ENCODE measurements at places on chromosomes 4 and X.

GRCh38 chr4:28776004-28776403 lies 1915.4 kb downstream of the STIM2 start:
- DNase-seq = no peak

GRCh38 chr4:81648576-81649275 lies 177.0 kb upstream of the RASGEF1B start:
- DNase-seq = no peak

DNA sequence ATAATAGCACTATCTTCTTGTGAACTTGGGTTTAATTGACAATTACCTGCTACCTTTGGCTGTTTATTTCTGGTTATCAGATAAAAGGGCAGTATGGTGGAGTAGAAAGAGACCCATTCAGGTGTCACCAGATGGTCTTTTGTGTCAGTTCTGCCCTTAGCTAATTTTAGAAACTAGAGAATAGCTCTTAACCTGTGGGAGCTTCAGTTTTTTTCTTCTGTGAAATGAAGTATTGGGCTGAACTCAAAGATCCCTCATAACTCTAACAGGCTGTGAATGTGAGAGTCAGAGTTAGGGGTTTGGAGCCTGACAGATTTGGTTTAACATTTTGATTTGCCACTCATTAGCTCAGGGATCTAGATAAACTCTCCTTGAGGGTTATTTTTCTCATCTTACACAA lies 335.2 kb downstream of the PPP1R2C start:
- DNase-seq = no peak

DNA sequence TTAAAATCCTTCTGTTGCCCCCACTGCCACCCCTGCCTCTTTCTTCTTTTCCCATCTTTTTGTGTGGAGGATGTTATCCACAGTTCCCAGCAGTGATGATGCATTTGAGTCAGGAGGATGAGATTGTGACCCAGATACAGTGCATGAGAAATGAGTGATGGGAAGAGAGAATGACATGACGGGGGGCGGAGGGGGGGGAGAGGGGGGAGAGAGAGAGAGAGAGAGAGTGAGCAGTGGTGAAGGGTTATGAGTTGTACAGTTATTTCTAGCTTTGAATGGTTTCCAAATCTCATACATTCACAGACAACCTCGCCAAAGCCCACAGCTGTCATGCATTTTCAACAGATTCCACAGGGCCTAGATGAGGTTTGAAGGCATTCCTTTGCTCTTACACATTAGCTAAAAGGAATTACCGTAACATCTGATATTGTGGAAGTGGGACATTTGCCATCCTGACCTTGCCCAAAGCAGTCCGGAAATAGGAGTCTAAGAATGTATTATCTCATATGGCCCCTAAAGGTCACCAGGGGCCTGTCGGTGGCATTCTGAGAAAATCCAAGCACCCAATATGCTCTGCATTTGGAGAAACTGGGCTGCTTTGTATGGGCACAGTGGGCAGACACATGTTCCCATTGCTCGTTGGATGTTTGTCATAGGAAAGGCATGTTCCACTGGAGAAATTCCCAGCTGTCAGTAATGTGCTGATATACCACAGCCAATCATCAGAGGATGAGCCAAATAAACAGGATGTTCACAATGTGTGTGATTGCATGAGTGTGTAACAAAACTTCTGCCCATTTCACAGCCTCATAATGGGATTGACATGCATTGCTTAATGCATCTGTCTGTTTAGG lies 435.8 kb downstream of the SPRY1 start:
- no peak for DNase-seq

DNA sequence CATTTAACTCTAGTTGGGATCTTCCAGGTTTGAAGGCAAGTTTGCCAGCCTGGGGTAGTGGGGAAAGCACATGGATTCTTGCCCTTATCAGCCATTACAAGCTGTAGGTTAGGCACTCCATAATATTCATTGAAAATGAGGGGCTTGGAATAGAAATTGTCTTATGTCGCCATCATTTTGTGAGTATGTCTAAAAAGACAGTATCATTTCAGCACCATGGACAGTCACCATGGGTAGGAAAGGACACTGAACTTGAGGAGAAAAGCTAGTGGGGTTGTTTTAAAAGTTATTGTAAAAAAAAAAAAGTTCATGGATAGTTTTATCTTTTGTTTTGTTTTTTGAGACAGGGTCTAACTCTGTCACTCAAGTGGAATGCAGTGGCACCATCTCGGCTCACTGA lies 356.1 kb downstream of the HNRNPD start:
- DNase-seq = no peak

DNA sequence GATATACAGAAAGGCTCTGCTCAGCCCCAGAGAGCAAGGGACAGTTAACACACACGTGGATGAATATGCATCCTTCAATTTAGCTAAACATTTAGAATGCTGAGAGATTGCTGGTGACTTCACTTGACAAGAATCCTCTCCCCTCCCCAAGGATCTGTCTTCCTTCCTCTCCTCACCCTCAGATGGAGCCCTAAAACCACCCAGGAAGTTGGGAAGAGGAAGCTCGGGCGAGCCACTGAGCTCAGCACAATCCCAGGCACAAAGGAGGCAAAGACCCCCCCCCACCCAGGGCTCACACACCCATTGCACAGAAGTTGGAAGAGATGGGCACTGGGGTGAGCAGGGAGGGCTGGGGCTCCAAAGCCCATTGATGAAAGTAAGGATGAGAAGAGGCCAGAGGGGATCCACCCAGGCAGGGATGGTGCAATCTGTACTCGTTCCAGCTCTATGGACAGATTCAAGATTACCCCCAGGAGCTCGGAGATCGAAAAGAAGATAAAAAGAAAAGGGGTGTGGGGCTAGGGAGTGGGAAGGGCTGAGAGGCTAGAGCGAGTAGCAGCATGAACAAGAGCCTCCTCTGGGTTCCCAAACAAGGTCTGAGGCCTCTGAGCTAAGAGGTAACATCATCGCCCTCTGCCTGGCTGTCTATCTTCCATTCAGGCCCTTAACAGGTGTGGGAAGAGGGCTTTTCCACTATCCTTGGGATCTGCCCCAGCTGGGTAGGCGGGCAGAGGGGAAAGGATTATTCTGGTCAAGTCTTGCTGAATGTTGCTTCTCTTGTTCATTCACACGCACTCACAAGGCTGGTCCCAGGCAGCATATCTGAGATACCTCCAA lies 1.2 kb downstream of the TFE3 start:
- DNase-seq = no peak

DNA sequence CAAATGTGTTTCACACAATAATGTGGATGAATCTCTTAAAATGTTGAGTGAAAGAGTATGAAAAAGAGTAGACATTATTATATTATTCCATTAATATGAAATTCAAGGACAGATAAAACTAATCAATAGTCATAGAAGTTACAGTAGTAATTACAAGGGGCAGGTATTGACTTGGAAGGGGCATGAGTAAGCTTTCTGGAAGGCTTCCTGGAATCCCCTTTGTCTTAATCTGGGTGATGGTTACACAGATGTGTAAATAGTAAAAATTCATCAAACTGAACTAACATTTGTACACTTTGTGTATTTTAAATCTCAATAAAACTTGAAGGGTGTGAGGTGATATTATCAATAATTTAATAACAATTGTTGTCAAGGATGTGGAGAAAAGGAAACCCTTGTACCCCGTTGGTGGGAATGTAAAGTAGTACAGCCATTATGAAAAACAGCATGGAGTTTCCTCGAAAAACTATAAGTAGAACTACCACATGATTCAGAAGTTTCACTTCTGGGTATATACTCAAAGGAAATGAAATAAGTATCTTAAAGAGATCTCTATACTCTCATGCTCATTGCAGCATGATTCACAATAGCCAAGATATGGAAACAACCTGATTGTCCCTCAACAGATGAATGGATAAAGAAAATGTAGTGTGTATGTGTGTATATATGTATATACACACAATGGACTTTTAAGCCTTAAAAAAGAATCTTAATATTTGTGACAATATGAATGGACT lies 96.9 kb upstream of the MID1IP1 start:
- no peak for DNase-seq

- no peak for DNase-seq
Observed at GRCh38 chrX:29926659-29927058, 288.7 kb upstream of the MAGEB2 start.

DNA sequence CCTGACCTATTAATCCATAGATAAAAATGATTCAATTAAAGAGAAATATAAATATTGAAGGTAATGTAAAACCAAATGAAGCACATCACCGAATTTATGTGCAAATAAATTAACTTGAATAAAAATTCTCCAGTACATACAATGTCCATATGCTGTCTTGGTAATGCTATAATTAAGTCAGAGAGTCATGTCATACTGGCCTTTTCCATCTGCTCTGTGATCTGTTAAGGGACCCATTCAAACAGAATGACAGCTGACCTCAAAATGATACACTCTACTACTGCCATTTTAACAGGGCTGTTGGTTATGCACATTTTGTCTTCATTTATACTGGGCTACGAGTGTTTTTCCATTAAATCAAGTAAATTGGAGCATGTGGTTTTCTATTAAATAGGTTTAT lies 99.3 kb downstream of the TEX13A start:
- no peak for DNase-seq

- no peak for DNase-seq
Observed at GRCh38 chr4:111128327-111128726, 505.4 kb upstream of the PITX2 start.
